ENCODE measurements at places on chromosomes 16 and 17.

DNA sequence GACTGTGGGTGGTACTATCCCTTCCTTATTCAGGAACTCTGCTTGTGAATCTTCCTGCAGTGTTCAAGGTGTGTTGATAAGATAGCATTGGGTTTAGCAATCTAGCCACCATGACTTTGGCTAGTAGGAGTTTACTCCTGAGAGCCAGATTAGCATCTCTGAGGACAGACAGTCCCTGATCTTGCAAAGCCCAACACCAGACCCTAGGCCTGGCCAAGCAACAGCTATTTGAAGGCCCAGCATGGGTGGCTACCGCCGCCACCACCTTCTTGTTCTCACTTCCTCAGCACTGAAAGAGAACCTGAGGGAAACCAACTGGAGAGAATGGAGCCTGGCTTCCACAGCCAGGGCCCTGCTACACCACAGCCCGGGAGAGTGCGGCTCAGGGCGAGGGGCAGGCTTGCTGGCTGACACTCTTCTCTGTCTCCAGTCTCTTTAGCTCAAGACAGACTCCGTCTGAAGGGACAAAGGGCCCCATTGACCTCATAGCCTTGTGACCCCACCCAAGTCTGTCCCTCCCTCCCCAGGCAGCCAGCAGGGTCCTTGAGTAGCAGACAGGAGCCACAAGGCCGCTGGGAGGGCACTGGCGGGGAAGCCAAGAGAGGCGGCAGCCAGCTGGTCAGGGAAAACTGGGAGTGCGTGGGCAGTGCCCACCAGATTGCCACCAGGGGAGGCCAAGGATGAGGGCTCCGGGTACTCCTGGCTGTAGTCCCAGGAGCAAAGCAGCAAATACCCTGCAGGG is 10.9 kb upstream of the ARHGAP23 start:
- DNase-seq = no peak

DNA sequence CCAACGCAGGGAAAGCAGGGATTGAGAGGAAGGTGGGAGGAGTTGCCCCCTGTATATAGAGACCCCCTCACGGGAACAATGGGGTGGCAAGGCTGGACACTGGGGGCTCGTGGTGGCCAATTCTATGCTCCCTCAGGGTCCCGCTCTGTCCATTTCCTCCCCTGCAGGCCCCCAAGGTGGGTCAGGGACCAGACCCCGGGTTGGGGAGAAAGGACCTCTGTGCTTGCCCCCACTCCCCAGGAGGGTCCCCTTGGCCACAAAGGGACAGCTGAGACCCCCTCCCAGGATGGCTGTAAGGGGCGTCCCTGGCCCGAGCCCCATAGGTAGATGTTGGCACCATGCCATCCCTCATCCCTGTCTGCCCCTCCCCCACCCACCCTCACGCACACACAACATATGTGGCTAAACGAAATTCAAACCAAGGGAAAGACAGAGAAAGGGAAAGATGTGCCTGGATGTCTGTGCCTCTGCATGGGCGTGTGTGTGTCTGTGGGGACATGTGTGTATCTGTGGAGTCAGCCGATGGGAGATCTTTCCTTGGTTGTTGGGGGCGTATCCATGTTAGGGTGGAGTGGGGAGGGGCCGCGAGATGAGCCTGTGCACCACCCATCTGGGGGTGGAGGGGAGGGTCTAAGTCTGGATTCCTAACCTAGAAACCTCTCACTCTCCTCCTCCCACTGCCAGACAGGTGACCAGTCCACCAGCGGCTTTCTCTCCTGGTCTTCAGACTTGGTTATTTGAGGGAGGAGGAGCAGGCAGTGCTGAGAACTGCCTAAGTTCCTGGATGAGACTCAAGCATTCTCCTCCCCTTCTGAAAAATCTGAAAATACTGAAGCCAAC is 642 bp upstream of the NEUROD2 start:
- no peak for DNase-seq

DNA sequence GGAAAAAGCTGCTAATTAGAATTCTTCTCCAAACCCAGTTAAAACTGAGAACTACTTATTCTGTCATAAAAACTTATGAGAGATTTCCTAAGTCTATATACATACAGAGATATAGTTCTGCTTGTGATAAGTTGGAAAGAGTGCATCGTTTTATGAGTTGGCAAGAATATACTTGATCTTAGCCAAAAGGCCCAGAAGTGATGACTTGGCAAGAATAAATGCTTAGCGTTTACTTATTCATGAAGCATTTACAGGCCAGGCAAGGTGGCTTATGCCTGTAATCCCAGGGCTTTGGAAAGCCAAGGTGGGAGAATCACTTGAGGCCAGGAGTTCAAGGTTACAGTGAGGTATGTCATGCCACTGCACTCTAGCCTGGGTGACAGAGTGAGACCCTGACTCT is 81.7 kb downstream of the CYB561 start:
- DNase-seq = no peak

- no peak for DNase-seq
Measured at GRCh38 chr16:81140930-81141780, 45.0 kb upstream of the GCSH start.

DNA sequence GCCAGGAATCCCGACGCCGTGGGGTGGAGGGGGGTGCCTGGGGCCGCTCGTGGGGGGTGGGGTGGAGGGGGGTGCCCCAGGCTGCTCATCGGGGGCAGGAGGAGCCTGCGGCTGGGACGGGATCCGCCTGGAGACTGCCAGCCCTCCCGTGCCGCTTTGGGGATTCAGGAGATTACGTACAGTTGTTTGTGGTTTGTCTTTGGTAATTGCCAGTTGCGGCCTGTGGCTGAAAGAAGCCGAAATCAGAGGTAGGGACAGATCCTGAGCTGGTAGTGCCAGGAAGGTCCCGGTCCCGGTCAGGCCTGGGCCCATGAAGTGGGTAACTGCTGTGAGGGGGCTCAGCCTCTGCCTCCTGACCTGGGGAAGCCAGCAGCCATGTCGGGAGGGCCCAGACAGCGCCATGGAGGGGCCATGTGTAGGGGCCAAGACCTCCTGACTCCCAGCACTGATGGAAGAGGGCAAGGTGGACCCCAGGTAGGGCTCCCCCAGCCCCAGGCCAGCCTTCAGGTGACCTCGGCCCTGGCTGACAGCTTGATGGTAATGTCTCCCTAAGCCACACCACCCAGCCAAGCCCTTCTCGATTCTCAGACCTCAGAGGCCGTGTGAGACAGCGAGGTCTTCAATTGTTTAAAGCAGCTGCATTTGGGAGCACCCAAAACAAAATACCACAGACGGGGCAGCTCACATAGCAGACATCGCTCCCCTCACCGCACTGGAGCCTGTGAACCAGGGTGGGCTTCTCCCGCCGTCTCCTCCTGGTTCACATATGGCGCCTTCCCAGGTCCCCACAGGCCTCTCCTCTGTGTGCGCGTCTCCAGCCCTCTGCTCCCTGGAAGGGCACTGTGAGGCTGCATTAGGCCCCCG is 34.9 kb upstream of the SSTR5 start:
- no peak for DNase-seq

- no peak for DNase-seq
Measured at GRCh38 chr17:8826808-8827435, 27.8 kb upstream of the MFSD6L start.

DNA sequence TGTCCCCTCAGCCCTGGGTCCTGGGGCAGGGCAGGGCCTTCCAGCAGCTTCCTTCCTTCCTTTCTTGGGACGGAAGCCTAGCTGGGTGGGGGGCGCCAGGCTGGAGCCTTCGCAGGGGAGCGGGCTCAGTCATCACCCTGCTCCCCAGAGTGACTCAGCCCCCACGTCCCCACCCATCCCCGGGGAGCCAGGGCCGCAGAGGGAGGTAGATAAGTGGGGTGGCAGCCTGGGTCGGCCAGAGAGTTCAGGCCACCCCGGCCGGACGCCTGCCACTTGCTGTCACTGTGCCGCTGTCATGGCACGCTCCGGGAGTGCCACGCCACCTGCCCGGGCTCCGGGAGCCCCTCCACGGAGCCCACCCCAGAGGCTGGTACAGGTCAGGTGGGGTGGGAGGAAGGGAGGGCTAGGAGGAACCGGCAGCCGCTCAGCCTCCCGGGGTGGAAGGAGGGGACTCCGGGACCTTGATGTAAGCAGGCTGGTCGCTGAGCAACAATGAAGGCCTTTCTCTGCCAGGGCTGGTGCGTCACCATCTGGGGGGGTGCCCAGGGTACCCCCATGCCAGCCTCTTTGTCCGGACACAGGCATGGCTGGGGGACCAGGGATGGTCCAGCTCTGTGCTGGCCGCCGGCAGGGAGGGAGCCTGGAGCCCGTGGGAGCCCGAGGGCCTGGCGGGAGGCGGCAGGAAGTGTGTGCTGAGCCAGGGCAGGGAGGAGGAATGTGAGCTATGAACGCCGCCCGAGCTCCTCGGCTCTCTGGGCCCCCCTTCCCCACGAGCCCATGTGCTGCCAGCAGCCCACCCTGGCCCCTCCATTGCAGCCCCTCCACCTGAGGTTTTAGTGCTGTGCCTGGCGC is 6.6 kb downstream of the NHERF2 start:
- no peak for DNase-seq

- DNase-seq = no peak
Measured at GRCh38 chr16:46857368-46857945, 26.5 kb upstream of the C16orf87 start.

DNA sequence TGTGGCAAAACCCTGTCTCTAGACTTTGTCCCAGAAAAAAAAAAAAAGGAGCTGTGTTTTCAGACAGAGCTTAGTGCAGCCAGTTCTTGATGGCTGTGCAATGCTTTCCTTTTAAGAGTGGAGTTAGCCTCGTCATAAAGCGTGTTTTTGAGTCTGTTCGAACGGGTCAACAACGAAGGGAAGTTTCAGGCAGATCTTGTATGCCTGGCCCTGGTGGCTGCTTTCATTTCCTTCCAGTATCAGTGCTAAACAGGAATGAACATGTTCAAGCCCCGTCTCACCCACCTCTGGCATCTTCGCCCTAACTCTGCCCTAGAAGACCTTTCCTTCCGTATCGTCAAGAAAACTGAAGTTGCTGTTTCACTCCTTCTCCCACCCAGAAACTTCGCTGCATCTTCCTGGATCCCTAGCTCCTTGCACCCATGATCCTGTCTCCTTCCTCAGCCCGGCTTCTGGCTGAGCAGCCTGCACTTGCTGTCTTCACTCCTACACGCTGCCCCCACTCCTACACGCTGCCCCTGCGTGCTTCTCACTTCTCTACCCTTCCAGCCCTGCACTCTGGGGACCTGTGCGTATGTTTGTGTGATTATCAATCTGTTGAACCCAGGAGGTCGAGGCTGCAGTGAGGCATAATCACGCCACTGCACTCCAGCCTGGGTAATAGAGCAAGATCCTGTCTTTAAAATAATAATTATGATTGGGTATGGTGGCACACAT is 55.3 kb downstream of the USP10 start:
- no peak for DNase-seq

- DNase-seq = no peak
Measured at GRCh38 chr16:85710732-85711131, 22.0 kb upstream of the GINS2 start.

- no peak for DNase-seq
Measured at GRCh38 chr16:48556913-48557351, 53.0 kb downstream of the N4BP1 start.

DNA sequence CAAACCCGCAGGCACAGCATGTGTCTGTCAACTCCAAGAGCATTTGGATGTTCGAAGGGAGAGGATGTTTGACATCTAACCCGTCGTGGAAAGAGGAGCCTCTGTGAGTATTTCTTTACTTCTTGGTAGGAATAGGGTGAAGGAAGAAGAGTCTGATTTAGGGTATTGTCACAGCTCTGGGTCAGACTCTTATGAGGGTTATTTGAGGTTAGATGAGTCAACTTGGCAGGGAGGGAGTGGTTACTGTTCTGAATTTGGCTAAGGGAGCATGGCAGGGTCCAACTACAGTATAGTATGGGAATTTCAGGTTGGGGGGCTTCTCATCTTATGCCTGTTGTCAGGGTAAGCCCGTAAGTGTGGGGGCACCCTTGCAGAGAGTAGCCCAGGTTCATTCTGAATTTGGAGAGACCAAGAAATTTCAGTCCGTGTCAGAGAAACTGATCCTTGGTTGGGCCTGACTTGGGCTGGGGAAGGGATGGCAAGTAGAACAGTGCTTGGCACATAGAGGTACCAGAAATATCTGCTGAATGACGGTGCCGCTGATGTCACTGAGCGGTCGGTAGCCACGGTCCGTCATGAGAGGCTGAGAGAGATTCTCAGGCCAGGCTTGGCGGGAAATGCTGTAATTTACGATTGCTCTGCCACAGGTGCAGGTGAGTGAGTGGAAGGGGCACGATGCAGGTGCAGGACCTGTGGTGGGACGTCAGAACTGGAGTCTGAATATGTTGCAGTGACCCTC is 43.2 kb downstream of the MYH3 start:
- DNase-seq = no peak

DNA sequence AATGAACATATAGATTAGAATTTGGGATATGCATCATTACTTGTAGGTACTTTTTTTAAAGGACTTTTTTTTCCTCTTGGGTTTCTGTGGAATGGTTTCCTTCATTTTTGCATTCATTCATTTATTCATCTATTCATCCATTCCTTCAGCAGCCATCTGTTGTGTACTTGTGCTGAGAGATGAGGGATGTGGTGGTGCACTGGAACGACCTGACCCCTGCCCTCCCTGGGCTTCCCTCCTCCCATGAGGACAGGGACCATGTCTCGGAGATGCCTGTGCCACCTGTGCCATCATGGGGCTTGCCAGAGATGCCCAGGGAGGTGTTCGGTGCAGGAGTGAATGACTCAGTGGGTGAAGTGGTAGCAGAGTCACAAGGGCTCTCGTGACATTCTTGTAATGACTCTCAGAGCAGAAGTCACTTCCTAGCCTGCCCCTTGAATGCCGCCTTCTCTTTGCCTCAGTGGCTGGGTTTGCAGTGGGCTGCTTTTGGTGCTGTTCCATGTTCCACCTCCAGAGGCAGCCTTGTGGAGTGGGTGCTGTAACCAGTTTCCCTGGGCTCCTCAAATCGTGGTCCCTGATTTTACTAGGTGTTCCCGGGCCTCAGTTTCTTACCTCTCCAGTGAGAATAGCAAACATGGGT is 43.9 kb downstream of the CLEC16A start:
- DNase-seq = peak; percentile 48

DNA sequence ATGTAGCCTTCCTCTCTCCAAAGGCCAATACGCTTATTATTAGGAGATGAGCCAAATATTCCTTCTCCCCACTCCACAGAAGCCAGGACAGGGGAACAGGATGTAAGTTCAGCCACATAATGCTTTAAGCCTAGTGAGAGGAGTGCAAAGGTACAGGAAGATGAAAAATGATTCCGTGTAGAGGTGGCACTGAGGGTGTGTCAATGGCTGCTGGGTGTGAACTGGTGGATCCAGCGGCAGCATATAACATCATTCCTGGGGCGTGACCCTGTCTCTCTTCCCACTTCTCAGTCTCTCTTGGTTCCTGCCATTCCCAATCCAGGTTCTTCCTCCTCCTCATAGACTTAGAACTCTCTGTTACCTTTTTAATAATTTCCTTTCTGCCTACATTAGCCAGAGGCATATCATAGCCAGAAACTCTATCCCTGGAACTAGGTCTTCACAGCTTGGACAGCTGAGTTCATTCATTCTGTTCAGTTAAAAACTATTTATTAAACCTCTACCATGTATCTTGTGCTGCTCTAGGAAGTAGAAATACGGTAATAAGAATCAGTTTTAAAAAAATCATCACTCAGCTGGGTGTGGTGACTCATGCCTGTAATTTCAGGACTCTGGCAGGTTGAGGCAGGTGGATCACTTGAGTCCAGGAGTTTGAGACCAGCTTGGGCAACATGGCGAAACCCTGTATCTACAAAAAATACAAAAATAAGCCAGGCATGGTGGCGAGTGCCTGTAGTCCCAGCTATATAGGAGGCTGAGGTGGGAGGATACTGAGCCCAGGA is 58.0 kb upstream of the FAM20A start:
- DNase-seq = no peak
